ENCODE measurements at places on chromosomes 12 and 14.

- no peak for DNase-seq
Measured at GRCh38 chr12:116064493-116064892, 213.0 kb downstream of the MED13L start.

DNA sequence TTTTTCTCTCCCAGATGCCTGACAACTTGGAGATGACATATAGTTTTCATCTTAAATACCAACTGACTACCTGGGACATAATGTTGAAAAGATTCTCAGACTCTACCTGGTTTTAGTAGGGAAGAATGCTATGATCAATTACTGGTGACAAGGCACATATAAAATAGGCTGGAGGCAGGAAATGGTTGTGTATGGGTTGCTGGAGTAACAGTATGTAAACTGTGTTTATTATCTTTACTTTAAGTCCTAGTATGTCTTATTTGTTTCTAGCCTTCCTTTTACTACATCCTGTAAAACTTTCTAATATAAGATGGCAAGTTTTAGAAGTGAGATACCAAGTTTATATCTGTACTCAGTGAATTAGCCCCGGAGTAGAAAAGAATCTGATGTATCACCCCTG is 98.1 kb downstream of the NUBPL start:
- no peak for DNase-seq

GRCh38 chr12:52946334-52946733 is 2.6 kb upstream of the KRT18 start:
- DNase-seq: no peak

DNA sequence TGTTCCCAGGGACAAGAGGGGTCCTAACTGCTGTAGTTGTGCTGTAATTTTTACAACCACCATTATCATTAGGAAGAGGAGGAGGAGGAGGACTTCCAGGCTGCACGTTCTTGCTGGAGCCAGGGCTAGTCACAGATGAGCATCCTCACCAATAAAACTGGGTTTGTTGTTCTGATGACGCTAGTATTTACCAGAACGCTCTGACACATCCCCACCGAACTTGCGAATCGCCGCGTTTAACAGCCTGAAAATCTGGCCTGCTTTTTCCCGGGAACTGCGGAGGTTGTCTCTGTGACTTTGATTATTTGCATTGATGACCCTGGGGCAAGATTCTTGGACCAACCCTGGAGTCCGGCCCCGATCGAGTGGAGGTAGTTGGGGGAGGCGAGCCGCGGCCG is 10.2 kb downstream of the TBX5 start:
- DNase-seq: no peak

DNA sequence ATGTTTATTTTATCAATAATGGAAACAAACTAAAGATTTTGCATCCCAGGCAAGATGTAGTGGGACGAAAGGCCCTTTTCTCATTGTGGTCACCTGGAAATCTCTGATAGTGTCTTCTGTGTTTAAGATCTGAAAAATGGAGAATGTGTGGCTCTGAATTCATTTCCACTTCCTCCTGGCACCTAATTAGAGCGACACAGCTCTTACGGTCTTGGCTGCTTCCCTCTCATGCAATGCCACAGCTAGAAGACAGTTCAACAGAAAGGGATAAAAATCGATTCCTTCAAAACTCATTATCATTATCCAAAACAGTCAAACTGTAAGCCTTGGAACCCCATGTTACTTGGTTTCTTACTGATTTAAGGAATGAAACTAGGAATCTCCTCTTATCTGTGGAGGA is 9.3 kb downstream of the ST8SIA1 start:
- DNase-seq: no peak

GRCh38 chr12:130488358-130488710 is 150.6 kb downstream of the PIWIL1 start:
- DNase-seq: no peak

DNA sequence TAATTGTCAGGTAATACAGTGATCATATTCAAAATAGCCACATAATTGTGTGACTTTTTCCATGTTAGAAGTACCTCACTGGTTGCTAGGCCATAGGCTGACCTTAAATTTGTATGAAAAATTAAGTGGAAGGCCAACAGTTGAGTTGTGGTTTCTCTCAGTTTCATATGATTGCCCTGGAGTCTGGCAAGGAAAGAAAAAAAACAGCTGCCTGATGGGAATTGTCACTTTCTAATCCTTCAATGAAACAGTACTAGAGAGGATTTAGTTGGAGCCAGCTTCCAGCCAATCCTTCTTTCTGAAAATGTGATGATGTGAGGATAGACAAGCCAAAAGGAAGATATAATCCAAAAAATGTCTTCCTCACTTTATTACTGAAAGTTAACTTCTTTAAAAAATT is 113.6 kb downstream of the ALX1 start:
- no peak for DNase-seq

GRCh38 chr12:115374480-115375185 is 690.7 kb upstream of the TBX3 start:
- no peak for DNase-seq

- DNase-seq: no peak
Measured at GRCh38 chr14:76941946-76942805, 86.3 kb downstream of the IRF2BPL start.

All from activated naive CD4-positive, alpha-beta T cell treated with anti-CD3 and anti-CD28 coated beads, Interleukin-2, amount 50 U/mL, for 16 hours (primary cell).